ENCODE measurements at places on chromosomes 1 and 21.

GRCh38 chr1:116763787-116764465, 9.7 kb downstream of the CD2 start:
- DNase-seq, result peak; percentile 24

GRCh38 chr1:54037476-54037875, 15.5 kb downstream of the TMEM59 start:
- DNase-seq, result no peak

GRCh38 chr1:228304766-228305395, 97.0 kb downstream of the OBSCN start:
- no peak for DNase-seq

DNA sequence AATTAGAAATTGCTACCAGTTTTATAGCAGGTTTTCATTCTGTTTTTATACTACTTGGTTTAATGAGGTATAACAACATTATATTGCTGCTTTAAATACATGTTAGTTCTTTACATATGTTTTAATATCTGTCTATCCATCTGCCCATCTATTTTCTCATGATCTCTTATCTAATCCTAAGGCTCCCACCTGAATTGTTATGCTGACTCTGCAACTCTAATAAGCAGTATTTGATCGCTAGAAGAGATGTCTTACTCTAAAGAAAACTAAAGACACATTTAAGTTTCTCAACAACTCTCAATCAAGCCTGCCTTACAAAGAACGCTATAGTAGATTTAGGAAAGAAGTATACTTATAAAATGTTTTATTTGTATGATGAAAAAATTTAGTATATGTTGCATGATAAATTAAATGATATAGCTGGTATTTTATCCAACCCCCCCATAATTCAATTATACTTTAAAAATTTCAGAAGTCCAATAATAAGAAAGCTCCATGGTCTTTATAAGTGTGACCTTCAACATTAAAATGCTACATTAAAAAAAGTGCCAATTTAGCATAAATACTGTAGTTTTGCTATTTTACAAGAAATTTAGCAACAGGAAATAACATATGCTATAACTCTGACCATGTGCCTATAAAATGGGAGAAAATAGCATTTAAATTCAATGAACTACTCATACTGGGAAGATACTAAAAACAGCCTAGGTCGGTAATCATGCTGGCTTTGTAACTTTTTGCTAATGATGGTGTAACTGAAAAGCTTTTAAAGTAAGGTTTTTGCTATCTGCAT, 180.3 kb downstream of the NEGR1 start:
- no peak for DNase-seq

- no peak for DNase-seq
Observed at GRCh38 chr1:172574080-172574479, 41.1 kb downstream of the SUCO start.

GRCh38 chr1:59100708-59101374, 196.1 kb upstream of the FGGY start:
- no peak for DNase-seq

DNA sequence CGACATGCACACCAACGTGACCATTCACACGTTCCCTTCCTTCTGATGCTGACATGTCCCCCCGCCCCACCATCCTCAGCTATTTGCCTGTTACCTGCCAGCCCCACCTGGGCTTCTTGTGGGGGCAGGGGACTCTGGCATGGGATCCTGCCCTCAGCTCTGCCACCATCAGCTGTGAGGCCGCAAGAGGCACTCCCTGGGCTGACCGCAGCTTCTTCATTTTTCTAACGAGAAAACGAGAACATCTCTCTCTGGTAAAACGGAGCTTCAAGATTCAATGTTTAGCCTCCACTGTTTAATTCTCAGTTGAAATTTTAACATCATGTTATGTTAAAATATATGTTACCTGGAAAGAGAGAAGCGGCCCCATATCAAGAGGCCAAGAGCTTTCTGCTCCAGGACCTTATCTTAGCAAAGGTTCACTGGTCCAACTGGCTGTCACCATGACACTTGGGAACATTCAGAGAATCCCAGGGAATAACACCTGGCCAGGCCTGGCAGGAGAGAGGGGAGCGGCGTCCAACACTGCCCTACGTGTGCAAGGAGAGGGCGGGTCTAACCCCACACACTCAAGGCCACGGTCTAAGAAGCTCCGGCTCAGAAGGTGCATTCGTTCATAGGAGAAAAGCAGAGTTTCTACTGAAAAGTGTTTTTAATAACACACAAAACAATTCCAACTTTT, 51.3 kb downstream of the HLCS start:
- DNase-seq, result no peak

DNA sequence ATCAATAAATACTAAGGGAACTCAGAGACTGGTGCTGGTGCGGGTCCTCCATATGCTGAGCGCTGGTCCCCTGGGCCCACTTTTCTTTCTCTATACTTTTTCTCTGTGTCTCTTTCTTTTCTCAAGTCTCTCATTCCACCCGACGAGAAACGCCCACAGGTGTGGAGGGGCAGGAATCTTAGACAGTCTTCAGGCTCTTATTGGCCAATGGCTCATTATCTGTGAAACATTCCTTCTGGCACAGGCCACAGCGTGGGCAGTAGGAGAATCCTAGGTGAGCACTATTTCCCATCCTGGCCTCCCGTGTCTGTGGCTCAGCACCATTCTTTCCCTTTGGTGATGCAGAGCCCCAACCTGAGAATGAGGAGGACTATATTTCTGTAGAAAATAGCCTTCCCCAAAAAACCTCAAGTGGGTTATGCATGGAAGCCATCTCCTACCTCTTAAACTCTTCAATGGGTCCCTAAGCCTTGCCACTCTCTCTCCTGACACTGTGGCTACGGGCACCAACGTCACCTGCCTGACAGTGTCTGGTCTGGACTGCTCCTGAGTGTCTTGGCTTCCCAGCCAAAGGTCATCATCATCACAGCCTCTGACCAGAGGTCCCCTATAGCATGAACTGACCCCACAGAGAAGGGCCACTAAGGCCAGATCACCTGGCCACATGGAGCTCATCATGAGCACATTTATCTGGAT, 6.2 kb upstream of the SLAMF1 start:
- no peak for DNase-seq

- DNase-seq, result no peak
Observed at GRCh38 chr1:38135625-38136414, 89.2 kb upstream of the POU3F1 start.

GRCh38 chr1:157170677-157171515, 32.7 kb upstream of the ETV3 start:
- peak; percentile 11 for DNase-seq

GRCh38 chr1:175922254-175922881, 179.0 kb upstream of the TNR start:
- DNase-seq, result no peak

DNA sequence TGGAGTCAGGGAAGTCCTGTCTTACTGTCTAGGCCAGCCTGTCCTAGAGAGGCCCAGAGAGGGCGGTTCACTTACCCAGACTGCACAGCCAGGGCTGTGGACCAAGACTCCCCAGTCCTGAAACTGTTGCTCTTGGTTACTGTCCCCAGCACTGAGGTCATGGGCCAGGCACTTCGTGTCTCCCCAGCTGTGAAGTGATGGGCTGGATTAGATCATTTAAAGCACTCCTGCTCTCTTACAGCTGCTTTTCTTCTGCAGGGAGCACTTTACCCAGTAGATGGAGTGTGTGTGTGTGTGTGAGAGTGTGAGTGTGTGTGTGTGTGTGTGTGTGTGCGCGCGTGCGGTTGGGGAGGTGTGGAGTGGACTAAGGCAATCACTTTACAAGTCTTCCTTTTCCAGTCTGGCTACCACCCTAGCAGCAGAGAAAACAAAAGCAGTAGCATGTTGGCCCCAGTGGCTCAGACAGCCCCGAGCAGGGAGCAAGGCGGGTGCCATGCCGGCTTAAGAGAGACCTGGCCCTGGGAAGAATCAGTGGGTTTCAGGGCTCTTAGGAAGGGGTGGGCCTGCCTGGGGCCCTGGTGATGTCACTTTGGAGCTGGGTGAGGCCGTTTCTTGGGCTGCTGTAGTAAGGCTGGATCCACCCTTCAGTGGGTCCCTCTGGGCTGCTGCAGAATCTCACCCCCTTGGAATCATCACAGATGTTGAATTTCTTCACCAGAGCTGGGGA, 2.4 kb downstream of the SPSB1 start:
- DNase-seq, result no peak

GRCh38 chr1:206011057-206011456, 7.9 kb upstream of the RAB7B start:
- no peak for DNase-seq

- no peak for DNase-seq
Observed at GRCh38 chr1:24098943-24099638, 12.8 kb downstream of the MYOM3 start.

DNA sequence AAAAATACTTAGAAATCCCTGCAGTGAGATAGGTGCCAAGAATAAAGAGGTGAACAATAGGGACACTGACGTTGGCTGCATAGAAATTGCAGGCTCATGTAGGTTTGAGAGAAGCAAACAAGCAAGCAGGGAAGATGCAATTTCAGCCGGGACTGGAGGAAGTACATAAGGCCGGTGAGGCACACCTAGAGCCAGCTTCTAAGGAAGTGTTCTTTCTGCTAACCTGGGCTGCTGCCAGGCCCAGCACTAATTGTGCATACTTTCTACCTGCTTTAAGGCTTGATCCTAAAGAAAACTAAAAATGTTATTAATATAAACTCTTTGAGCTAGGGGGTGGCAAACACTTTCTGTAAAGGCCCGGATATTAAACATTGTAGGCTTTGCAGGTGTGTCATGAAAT, 71.0 kb downstream of the LMO4 start:
- DNase-seq, result peak; percentile 82

- no peak for DNase-seq
Observed at GRCh38 chr1:26996024-26996423, 2.5 kb downstream of the TRNP1 start.

GRCh38 chr1:76105372-76105771, 30.8 kb downstream of the ST6GALNAC3 start:
- DNase-seq, result no peak

GRCh38 chr1:155019377-155020245, 14.0 kb downstream of the DCST2 start:
- DNase-seq, result no peak

DNA sequence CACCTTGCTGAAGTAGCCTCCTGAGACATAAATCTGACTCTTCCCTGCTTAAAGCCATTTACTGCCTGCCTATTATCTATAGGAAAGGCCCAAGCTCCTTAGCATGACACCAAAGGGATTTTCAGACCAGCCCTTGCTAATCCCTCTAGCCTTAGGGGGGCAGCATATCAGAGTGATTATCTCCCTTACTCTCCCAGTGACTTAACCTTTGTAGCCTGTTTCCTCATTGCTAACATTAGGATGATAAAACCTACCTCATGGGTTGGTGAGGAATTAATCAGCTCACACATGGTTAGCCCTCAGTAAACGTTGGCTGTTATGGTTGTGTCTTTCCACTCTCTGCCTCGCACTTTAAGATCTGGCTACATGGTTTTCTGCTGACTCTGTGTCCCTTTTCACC, 70.1 kb downstream of the ROR1 start:
- DNase-seq, result no peak

DNA sequence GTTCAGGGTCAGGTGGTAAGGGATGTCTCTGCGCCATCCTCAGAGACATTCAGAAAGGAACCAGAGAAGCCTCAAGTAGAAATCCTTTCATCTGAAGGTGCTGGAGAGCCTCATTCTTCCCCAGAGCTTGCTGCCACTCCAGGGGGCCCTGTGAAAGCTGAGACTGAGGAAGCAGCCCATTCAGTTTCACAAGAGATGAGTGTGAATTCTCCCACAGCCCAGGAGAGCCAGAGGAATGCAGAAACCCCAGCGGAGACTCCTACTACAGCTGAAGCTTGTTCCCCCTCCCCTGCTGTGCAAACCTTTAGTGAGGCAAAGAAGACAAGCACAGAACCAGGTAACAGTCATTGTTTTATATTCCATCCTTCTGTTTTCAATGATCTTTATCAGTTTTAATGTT, 38.7 kb downstream of the ZBTB40 start:
- DNase-seq, result no peak

DNA sequence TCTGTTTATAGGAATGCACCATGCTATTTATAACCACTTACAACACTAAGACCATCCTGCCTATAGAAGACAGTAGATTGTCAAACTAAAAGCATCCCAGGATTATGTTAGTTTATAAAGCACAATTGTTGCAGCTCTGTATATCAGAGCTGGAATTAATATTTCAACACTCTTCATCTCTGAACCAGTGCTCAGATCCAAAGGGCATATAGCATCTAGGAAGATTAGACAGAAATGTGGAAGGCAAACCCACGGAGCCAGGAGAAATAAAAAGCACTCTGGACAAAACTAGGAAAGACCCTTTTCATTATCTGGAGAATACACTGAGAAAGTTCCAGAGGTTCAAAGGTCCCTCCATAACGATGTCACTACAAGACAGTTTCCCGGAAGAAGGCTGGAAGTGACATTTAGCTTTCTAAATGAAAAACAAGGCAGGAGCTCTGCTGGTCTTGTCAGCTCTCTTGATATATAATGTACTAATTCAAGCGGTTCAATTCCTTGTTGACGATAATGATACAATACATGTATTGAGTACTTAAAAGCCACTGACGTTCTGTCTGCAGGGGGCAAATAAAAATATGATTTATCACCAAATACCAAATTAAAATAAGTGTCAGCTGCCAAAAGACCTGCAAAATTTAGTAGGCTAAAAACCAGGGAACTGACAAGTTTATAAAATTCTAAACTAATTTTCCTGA, 91.8 kb upstream of the BCL10 start:
- no peak for DNase-seq

GRCh38 chr1:55034476-55035133, 4.7 kb upstream of the PCSK9 start:
- no peak for DNase-seq
